ENCODE measurements at places on chromosomes 5 and 9.

DNA sequence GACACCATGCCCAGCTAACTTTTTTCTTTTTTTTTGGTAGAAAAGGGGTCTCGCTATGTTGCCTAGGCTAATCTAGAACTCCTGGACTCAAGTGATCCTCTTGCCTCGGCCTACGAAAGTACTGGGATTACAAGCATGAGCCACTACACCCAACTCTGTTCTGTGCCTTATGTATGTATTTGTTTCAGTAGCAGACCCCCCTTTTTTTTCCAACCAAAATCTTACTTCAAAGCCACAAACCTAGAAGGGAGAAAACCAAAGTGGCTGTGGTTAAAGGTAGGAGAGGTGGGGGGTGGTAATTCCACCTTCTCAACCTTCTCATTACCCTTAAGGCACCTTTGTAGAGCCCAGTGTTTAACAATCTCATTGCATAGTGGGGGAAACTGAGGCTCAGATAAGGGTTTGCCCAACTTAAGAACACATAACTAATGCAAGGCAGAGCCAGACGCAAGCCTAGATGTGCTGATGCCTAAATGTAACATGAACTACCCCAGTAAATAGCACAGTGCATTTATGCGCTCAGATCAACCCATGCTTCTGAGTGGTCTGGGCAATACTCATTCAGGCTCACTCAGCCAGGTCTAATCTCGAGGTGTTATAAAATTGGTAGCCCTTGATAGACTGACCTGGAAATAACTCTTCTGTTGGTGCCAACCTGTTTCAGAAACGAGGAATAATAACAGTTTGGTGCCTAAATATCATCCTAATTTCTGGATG is 33.0 kb downstream of the ITK start:
- no peak for DNase-seq

- no peak for DNase-seq
These were observed 11.7 kb downstream of the TIMD4 start for GRCh38 chr5:156951359-156951758.

DNA sequence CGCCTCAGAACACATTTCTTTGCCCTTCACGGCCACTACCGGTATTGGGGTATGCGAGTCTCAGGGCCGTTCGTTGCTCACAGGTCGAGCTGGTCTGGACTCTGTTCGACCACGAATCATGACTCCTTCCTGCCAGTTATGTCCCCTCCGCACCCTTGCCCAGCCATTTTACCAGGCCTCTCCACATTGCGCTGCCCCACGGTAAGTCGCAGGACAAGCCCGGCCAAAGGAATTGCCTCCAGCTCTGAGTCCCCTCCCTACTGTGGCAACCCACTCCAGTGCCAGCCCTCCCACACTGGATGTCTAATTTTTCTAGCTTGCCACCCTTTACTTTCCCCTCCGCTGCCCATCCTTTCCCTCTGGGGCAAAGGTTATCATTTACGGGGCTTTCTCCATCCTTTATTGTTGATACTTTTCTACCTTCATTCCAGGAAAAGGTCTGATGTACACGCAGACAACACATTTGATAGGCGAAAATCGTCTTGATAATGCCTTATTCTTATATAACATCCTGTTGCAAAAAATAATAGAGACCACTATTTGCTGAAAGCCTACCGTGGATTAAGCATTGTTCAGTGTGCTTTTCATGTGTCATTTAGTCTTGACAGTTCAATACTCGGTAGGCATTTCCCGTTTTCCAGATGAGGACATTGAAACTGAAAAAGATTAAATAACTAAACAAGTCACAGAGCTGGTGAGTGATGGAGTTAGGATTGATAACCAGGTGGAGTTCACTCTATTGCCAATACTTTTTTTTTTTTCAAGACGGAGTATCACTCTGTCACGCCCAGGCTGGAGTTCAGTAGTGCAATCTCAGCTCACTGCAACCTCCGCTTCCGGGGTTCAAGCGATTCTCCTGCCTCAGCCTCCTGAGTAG is 958 bp upstream of the HSPA5 start:
- DNase-seq, result no peak

DNA sequence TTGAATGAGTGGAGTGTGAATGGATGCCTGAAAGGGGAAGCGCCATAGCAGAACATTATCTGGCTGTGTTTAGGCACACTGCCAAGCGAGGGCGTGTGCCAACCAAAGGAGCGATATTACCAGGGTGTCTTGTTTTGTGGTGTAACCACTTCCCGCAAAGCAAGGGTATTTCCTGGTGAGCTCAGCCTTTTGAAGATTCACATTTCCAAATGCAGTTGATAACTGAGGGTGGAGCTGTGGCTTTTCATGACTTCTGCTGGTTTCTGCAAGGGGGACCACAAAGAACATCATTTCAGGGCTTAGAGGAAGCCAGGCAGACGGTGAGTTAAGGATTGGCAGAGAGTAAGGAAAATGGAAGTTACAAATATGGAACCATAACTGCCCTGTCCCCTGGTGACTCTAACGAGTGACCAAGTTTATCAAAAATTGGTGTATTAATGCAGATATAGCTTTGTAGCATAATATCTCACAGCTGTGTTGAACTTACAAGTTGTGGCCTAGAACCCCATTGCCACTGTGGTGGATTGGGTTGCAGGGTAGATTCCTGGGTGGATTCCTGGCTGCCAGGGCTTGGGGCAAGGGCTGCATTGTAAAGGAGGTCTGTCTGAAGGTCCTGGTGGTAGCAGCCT is 71.4 kb downstream of the RALGPS1 start:
- DNase-seq, result peak; percentile 91

DNA sequence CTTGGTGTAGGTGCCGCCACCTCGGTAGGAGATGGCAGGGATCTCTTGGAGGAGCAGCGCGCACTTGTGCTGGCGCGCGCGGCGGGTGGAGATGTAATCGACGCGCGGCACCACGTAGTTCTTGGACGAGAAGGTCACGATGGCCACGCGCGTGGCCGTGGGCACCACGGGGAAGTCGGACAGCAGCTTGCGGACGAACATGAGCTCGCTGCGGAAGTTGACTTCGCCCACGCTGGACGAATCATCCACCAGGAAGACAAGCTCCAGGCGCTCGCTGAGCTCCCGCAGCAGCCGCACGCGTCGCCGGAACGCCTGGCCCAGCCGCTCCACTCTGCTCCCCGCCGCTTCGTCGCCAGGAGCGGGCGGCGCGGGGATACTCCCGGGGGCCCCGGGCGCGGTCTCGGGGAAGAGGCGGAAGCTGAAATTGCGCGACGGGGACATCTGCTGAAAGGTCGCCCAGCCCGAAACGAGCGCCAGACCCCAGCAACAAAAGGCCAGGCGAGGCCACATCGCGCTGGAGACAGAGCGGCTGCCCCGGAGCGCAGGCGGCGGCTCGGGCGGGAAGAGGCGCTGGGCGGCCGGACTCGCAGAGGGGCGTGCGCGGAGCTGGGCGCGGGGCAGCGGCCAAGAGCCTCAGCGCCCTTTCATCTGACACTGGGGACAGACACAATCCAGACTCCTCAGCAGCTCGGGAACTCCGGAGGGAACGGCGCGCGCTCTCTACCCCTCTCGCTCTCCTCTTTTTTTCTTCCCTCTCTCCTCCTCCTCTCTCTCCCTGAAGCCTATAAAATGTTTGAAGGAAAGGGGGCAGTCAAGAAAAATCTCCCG is at the start of gene SVEP1:
Gene SVEP1 (minus strand): TSS at position 708 of the 828 bp plus-strand sequence. CDS start 198 bp downstream, at position 510.
- DNase-seq, result peak; percentile 82

Measured in inflammatory macrophage treated with lipopolysaccharide for 1 hour (primary cell).